Tongue (tissue), 3 donors: ENCODE measurements at places on chromosomes 16 and 17.
A peak's percentile ranks its signal among the peaks of the same experiment; 100 is the strongest.

GRCh38 chr17:48626245-48627117 lies at the start of gene HOXB9:
Gene HOXB9 (minus strand): TSS chr17:48626358. CDS start chr17:48626269, 89 bp downstream.
- DNase-seq = no peak

- DNase-seq = no peak
Observed at GRCh38 chr16:24841291-24841690, 4.5 kb upstream of the SLC5A11 start.

DNA sequence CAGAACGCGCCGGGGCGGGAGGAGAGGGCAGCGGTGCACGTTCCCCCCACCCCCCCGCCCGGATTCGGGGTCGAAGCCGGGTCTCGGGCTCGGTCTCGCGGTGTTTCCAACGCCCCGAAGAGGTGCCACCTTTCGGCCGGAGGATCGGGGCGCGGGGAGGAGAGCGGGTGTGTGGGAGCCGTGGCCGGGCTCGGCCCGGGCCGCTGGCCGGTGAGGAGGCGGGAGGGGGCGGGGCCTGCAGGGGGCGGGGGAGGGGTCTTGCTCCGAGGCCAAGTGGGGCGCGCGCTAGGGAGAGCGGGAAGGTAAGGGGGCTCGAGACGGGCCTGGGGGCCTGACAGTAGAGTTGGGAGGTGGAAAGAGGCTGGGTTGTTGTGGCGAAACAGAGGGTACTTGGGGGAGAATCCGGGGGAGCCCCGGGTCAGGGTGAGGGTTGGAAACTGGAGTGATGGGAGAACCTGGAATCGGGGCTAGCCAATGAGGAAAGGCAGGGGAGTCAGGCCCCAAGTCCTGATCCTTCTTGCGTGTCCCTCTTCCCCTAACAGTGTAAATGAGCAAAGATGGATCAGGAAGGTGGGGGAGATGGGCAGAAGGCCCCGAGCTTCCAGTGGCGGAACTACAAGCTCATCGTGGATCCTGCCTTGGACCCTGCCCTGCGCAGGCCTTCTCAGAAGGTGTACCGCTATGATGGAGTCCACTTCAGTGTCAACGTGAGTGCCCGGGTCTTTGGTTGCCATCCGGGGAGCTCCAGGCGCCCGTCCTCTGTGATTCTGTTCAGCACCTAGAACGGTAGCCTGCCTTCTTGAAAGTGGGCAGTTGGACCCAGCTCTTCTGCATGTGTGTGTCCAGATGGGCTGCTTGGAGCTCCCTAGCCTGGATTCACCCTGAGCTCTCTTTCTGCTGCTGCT lies 873 bp downstream of the SETD1A start:
- peak; percentile 61 for DNase-seq

GRCh38 chr17:29378500-29378899 lies 11.7 kb upstream of the TAOK1 start:
- no peak for DNase-seq

- no peak for DNase-seq
Observed at GRCh38 chr17:29618272-29619065, 4.2 kb downstream of the CORO6 start.
